ENCODE measurements at places on chromosomes 2 and 18.

DNA sequence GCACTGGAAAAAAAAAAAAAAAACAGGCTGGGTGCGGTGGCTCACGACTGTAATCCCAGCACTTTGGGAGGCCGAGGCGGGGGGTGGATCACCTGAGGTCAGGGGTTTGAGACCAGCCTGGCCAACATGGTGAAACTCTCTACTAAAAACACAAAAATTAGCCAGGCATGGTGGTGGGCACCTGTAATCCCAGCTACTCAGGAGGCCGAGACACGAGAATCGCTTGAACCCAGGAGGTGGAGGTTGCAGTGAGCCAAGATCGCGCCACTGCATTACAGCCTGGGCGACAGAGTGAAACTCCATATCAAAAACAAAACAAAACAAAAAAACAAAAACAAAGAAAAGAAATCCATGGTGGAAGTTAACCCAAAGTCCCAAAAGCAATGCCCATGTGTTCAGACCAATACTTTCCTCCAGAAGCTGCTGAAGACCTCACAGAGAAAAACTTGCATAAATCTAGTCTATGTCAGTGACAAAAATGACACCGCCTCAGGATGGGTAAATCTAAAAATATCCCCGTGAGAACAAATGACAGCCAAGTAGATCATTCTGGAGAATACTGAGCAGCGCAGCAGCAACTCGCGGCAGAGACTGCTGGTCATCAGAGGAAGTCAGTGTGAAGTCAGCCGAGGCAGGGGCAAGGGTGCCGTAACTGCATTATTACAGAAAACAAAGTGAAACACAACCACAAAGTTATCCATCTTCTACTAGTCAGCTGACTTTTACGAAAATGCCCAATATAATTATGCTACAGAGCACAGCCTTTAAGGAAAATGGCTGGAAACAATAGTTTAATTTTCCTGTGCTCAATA is 41.0 kb downstream of the LPIN2 start:
- no peak for DNase-seq

GRCh38 chr2:148259674-148260073 is 238.8 kb downstream of the MBD5 start:
- DNase-seq: peak; percentile 53

DNA sequence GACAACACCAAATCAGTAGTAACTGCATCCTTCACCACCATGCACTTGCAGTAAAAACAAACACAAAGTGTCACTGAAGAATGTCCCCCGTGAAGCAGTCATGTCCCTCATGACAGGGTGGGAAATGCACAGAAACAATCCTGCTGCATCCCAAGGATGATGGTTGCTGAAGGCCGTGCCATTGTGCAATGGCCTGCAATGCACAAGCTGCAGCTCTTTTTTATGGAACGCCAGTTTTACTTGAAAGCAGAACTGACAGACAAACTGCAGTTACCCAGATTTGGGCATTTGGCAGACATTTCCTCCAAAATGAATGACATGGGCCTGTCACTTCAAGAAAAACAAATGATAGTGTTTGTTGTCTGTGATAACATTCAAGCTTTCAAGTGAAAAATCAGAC is 2.4 kb upstream of the CHST10 start:
- DNase-seq: no peak

DNA sequence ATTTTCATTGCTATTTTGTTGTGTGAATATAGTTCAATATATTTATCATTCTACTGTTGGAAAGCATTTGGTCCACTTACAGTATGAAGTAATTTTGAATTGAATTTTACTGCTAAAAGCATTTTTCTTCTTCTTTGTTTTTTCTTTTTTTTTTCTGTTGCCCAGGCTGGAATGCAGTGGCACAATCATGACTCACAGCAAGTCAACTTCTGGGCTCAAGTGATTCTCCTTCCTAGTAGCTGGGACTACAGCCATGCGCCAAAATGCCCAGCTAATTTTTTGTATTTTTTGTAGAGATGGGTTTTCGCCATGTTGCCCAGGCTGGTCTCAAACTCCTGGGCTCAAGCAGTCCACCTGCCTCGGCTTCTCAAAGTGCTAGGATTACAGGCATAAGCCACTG is 2.4 kb upstream of the ETAA1 start:
- peak; percentile 30 for DNase-seq

DNA sequence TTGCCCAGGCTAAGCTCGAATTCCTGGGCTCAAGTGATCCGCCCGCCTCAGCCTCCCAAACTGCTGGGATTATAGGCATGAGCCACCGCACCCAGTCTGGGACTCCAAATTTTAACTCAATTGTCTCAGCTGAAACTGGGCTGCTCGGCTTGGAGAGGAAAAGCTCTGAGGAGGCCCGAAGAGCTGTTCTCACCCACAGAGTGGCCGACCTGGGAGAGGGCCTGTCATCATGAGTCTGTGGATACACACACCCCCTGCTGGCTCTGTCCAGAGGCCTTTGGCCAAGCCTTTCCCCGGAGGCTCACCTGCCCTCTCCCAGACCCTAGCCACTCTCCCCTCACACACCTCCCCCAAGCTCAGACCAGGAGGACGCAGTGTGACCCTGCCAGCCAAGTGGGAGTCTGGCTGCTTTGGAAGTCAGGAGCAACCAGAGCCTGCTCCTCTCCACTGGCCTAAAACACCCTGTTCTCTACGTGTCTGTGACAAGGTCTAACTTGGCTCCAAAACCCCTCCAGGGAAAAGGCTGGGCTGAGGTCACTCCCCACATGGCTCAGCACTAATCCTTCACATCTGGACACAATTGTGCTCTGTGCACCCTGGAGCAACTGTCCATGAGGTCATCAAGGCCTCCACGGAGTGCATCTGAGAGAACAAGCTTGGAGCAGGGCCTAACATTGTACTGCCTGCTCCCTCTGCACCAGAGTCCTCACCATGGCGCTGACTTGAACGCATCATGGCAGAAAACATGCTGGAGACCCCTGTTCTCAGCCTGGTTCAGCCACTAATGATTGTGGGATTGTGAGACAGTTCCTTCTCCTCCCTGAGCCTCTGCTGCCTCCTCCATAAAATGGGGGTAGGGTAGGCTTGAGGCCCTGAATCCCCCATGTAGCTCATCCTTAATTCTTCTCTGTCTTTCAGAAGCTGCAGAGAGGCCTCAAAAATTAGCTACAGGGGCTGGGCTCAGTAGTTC is 49.9 kb upstream of the RAB6C start:
- DNase-seq: no peak

DNA sequence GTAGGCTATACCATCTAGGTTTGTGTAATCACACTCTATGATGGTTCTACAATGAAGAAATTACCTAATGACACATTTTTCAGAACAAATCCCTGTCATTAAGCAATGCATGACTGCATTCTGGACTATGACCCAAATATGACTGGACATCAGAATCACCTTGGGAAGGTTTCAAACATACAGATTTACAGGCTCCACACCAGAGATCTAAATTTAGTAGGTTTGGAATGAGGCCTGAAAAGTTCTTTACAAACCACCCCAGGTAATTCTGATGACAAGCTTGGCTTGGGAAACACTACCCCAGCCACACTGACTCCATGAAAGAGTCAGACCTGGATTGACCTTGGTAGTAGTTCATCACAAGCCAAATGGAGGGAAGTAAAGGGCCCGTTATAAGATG is 52.2 kb upstream of the NFE2L2 start:
- no peak for DNase-seq

DNA sequence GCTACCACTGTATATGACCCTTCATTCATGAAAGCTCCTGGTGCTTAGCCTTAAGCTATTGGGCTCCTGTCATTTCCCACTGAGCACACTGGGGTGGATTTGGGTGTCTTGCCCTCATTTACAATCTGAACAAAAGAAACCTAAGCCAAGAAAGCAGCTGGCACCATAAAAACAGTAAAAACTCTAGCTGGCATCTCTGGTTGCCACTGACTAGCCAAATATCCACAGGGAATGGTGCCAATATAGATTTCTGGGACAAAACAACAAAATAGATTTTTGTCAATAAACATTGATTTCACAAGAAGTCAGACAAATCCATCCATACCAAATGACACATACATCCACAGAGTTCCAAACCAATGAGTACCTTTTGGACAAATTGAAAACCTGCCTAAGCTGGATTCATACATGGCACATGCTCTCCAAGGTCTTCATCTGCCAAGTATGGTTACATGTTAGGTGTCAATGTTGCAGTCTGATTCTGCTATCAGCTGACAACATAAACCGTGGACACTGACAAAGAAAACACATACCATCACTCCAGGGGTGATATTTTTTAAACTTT is 1081.5 kb upstream of the ZEB2 start:
- no peak for DNase-seq

DNA sequence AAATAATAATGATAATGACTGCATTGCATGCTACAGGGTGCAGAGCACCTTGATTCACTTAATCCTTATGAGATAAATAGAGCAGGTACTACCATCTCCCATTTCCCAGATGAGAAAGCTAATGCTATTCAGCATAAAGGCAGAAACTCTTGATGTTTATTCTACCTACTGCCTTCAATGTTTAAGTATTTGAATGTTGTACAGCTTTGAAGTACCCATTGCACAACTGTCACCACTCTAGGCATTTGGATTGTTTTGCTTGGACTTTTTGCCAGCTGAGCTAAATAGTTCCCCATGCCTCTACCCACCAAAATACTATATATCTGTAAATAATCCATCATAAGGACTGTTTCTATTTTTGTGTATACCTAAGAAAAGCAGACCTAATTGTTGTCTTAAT is 7.7 kb upstream of the MXD1 start:
- DNase-seq: no peak

DNA sequence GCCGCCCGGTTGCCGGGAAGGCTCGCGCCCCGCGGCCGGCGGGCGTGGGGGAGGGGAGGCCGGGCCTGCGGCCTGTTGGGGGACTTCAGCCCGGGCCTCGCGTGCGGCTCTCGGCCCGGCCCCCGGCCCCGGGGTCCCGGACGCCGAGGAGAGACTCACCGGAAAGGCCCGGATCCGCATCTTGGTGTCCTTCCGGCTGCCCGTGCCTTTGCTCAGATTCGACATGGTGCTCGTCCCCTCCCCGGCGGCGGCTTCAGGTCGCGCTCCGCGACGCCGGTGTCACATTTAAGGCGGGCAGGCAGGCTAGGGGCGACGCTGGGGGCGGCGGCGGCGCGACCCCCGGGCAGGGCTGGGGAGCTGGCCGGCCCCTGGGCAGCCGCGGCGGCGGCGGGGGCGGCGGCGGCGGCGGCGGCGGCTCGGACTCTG is 365 bp downstream of the CUL3 start:
- DNase-seq: peak; percentile 65

DNA sequence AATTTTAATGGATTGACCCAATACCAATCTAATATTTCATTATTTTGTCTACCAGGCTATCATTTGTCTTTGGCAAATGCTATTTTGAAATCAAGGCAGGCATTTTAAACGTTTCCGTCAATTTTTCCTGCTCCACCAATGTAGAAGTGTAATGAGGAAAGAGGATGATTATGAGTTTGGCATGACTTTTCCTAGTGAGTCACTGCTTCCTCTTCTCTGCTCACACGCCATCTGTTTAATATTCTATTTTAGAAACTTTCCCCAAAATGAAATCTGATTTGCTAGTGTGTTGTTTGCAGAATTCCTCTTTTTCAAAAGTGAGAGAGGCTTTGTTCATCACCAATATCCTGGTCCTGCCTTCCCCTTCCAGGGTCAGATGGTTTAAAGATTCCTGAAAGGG is 42.5 kb upstream of the PID1 start:
- DNase-seq: no peak

- DNase-seq: no peak
Measured at GRCh38 chr2:232927032-232927792, 57.1 kb downstream of the SNORC start.

- DNase-seq: no peak
Measured at GRCh38 chr2:105405291-105405690, 6.4 kb upstream of the FHL2 start.

GRCh38 chr18:45894818-45895217 is 69.3 kb downstream of the SIGLEC15 start:
- DNase-seq: no peak

- DNase-seq: no peak
Measured at GRCh38 chr2:241108271-241109209, 6.5 kb upstream of the MTERF4 start.

DNA sequence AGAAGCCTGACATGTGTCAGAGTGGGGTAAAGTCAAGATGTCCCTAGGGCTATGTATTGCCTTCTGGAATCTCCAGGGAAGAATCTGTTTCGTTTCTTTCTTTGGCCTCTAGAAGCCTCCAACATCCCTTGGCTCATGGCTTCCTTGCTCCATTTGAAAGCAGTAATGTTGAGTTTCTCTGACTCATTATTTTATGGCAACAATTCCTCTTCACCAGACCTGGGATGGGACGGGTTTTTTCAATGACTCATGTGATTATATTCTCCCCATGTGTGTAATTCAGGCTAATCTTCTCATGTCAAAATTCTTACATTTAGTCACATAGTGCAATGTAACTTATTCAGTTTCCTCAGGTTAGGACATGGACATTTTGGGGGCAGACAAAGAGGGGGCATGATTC is 1038.6 kb downstream of the CBLN2 start:
- DNase-seq: no peak

Data from mesendoderm (in vitro differentiated cells).